Substantia nigra (tissue), 51 donors: ENCODE measurements at places on chromosomes 7 and 10.

DNA sequence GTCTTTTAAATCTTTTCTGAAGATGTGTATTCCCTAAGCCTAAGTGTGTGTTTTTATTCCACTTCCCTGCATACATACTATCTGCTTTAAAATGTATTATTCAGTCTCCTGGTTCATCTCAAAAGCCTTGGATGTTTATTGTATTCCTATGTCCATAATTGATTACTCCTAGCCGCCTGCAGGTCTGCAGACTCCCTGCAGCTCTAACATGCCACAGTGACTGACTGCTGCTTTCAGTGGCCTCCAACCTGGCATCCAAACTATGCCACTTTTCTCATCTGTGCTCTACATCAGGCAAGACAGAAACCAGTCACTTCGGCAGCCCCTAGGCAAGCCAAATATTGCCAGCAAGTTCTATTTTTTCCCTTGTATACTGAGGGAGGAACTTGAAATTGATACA lies 81.7 kb downstream of the ABCA13 start:
- no peak for DNase-seq

GRCh38 chr10:93821051-93821772 lies 63.5 kb downstream of the LGI1 start:
- no peak for DNase-seq

DNA sequence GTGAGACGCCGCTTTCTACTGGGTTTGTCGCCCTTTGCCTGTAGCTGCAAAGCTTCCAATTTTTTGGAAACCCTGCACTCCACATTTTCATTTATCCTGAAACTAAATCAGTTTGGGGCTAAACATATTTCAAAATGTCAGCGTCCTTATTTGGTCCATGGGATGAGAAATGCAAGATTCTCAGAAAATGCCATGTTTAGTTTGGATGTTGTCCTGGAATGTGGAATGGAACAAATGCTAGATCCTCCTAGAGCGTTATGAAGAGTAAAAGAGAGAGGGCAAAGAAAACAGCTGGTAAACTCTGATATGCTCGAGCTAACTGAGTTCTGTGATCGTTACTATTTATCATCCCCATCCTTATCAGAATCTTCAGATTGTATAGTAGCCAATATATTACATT lies 236.9 kb downstream of the KLF6 start:
- no peak for DNase-seq

GRCh38 chr7:98066934-98067507 lies 39.6 kb upstream of the LMTK2 start:
- DNase-seq: no peak

- no peak for DNase-seq
These were observed 121.2 kb downstream of the MTERF1 start for GRCh38 chr7:91759205-91759863.

- no peak for DNase-seq
These were observed 28.2 kb downstream of the PUS7 start for GRCh38 chr7:105493923-105494315.

DNA sequence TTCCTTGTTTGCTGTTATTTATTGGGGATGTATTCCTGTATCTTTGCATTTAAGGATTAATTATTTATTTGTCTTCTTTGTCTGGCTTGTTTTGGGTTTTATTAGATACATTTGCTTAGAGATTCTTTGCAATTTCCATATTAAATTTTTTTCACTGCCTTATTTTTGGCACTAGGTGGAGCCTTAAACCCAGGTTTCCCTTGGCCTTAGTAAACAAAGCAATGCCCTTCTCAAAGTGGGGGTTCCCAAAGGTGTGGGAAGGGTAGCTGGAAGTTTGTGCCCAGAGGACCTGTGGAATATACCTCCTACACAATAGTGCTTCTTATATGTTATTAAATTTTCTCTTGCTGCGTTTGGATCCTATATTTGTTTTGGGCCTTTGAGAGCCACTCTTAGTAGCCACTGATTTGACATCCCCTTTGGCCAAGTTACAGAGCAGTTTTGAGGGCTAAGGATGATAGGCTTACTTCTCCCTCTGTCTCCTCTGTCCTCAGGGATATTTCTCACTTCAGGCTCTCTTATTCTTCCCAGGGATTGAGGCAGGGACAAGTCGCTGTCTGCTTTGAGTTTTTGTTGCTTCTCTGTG lies 162.3 kb downstream of the ITGB1 start:
- no peak for DNase-seq

DNA sequence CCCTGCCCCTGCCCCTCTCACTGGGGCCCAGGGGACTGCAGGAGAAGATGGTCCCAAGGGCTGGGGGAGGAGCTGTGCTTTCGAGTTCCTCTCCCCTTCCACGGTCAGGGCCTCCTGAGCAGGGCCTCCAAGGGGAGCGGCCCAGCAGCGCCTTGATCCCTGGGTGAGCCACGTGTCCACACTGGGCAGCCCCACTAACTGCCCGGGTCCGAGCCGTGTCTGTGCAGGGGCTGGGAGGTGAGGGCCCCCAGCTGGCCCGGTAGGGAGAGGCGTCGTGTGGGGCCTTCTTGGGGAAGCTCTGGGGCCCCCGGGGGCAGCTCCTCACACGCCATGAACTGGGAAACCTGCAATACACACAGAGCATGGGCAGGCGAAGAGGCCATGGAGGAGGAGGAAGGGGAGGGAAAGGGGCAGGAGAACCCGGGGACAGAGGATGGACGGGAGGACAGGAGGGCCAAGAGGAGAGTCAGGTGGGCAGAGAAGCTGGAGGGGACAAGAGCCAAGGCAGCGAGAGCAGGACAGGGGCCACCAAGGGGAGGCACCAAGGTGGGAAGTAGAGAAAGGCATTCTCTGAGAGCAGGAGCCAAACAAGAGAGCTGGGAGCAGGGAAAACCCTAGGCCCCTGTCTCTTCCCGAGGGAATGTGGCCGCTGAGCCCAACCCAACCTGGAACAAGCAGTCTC lies 32.8 kb downstream of the KCNH2 start:
- no peak for DNase-seq

DNA sequence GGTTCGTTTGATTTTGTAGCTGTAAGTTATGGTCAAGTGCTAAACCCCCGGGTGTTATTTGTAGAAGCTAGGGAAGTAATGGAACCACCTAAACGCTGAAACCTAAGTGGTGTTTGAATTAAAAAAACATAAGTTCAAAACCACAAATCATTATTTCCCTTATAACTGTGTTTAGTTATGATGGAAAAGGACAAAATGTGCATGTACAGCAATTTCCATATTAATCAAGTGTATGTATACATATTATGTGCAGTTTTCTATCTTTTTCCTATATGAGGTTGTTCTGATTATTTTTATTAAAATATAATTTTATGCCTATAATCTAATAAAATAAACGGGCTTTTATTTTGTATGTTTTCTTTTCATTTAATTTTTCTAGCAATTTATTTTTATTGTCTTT lies 45.9 kb downstream of the IL6 start:
- no peak for DNase-seq

- DNase-seq: no peak
These were observed 217.1 kb downstream of the PRPF18 start for GRCh38 chr10:13803566-13804554.

DNA sequence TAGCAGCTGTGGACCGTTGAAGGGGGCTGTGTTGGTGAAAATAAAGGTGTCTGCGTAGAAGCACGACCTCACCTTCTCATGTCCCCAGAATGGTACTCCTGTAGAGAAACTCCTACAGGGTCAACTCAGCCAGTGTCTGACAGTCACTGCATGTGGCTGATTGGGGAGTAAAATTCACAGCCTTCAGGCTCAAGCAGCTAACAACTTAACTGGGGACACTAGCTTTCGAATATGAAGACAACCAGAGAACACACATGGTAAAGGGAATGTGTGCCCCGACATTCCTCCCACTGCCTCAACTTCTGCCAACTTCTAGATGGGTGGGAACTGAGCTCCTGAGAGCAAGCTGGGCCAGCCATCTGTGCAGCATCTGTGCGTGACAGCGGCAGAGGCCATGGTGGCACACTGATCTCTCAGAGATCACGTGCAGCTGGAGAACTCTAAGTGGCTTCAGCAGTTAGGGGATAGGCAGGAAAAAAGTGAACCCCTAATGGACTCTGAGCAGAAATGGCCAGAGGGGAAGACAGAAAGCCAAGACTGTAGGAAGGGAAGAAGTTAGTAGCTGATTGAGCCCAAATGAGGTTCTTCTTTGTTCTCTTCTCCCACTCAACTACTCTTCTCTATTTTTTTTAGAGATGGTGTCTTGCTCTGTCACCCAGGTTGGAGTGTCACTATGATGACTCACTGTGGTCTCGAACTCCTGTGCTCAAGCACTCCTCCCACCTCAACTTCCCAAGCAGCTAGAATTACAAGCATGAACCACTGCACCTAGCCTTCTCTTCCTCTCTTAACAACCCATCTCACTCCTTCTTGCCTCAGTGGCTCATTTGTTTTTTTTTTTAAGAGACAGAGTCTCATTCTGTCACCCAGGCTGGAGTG lies 280.8 kb downstream of the ZEB1 start:
- no peak for DNase-seq

- DNase-seq: no peak
These were observed 286.5 kb downstream of the DOCK4 start for GRCh38 chr7:111919631-111920179.

- DNase-seq: no peak
These were observed 95.2 kb downstream of the WDR37 start for GRCh38 chr10:1151076-1152033.

- DNase-seq: no peak
These were observed 8.9 kb downstream of the ANXA11 start for GRCh38 chr10:80196270-80196949.

DNA sequence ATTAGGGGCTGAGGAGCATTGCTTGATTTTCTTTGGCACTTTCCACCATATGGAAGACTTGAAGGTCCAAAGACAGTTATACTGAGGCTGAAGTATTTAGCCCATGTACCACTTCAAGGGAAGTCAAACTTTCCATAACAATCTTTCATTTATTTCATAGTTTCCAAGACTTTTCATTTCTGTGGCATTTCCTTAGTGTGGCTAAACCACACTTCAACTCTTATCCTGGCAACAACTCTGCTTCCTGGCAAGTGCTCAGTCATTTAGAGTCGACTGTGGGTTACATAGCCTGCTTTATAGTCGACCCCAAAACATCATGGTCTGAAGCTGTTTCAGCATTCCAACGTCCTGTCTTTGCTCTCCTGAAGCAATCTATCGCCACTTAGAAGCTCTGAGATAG lies 343.0 kb upstream of the SEMA3D start:
- no peak for DNase-seq

DNA sequence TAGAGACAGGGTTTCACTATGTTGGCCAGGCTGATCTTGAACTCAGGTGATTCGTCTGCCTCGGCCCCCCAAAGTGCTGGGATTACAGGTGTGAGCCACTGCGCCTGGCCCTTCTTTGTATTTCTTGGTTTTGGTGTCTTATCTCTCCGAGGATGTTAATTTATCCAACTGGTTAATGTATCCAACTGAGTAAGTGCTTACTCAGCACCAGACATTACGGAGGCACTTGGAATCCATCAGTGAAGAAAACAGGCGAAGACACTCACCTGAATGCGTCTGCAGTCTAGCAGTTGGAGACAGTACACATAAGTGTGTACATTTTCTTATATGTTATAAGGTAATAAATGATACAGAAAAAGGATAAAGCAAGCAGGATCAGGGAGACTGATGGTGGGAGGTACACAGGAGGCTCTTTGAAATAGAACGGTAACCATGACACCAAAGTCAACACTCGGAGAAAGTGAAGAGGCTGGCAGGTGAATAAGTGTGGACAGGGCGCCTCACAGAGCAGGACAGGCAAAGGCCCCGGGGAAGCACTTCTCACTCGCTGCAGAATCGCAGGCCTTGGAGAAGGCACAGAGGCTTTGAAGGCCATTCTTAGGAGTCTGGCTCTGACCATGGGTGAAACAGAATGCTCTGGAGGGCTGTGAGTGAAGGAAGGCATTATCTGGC lies 73.1 kb downstream of the LANCL2 start:
- no peak for DNase-seq

DNA sequence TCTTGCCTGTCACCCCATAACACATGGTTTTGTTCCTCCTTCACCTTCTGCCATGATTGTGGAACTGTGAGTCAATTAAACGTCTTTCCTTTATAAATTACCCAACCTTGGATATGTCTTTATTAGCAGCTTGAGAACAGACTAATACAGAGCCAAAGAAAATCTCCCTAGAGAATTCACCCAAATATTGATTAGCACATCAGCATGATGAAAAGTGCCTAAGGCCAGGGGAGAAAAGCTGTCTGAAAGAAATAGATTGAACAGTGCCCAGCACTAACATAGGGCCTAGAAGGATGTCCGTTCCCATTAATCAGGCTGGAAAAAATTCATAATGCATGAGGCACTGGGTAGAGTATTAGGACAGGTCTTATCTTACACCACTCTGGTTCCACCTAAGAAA lies 111.9 kb upstream of the CALN1 start:
- DNase-seq: no peak

GRCh38 chr7:135980012-135980551 lies 2.9 kb upstream of the MTPN start:
- DNase-seq: no peak

- no peak for DNase-seq
These were observed 66.4 kb downstream of the HK1 start for GRCh38 chr10:69344591-69345252.

DNA sequence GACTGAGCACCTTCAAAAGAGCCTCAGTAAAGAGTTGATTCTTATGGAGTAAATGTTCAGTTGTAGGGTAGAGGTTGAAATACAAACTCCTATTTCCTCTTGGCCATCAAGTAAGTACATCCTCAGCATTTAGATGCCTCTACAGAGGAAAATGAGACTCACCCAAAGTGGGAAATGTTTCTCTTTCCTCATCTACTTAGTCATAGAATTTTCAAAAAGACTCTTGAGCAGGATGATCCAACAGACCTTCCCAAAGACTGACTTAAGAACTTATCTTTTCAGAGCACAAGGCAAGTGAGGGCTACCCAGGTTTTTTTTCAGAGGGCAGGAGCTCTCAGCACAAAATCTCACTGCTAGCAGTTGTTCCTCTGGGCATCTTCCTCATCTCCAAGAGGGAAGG lies 449.1 kb downstream of the KCNMA1 start:
- DNase-seq: no peak

DNA sequence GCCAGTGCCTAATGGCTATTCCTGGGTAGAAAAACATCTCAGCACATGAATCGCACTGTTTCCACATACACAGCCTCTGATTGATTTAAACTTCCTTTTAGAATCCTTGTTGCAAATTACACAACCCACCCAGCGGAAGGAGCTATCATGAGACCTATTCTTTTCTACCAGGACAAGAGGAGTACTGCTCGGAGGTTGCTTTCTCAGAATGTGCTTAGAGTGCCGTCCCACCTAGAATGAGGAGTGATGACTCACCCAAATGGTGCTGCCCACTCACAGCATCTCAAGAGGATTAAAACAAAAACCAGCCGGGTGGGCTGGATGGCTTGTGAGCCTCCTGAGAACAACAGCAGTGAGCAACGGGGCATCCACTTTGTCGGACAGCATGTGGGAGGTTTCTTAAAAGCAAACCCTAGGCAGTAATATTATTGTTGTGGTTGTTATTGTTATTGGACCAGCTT lies 128.9 kb downstream of the DGKI start:
- peak; percentile 12 for DNase-seq

GRCh38 chr7:118080947-118081346 lies 103.0 kb upstream of the LSM8 start:
- DNase-seq: no peak

GRCh38 chr10:11813177-11813576 lies 10.0 kb upstream of the PROSER2 start:
- DNase-seq: no peak
